T1000 (cell line): ENCODE measurements at places on chromosomes 3 and 15.

GRCh38 chr15:78811825-78812183 is 540 bp upstream of the ADAMTS7 start:
- DNase-seq, result no peak

GRCh38 chr3:43217633-43218032 is 68.7 kb upstream of the SNRK start:
- DNase-seq, result no peak

DNA sequence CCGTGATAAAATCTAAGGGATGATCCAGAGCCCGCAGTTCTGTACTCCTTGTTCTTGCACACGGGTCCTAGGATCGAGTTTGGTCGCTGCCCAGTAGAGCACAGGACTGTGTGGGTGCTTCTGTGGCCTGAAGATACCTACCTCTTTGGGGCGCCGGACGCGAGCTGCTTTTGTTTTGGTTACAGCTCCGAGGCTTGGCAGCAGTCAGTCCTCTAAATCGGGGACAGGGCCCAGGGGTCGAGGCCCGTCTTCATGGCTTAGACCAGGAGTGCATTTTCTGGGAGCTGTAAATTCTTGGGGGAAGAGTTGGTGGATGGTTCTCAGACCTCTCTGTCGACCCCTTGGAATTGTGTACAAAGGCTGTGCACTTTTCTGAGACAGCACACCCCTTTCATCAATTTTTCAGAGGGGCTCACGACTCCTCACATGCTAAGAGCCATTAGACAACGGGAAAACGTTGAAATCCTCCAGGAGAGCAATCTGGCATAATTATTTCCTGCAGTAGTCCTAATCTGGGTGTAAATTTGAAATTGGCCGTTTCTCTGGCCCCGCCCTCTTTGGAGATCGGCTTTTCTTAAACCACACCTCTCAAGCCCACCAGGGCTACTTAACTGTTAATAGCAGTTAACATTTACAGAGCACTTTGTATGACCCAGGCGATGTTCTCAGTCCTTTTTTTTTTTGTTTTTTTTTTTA is 928 bp downstream of the CEP97 start:
- no peak for DNase-seq

DNA sequence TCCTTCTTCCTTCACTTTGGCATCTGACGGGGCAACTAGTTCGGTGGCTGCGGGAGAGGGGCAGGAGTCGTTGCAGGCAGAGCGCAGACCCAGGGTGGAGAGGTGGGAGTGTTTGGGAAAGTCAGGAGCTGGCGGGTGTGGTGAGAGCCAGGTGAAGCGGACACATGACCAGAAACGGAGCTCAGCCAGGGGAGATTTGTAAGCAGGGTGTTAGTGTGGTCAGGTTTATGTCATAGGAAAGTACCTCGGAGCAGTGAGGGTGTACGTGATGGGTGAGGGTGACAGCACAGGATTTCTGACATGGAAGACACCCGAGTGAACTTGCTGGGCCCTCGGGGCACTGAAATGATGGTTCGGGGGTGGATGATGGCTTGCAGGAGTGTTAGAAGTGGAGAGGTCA is 247.4 kb upstream of the TPM1 start:
- no peak for DNase-seq

- no peak for DNase-seq
These were observed 200.1 kb downstream of the SLC9A9 start for GRCh38 chr3:143648218-143648617.
